ENCODE measurements at places on chromosomes 5 and 9.

DNA sequence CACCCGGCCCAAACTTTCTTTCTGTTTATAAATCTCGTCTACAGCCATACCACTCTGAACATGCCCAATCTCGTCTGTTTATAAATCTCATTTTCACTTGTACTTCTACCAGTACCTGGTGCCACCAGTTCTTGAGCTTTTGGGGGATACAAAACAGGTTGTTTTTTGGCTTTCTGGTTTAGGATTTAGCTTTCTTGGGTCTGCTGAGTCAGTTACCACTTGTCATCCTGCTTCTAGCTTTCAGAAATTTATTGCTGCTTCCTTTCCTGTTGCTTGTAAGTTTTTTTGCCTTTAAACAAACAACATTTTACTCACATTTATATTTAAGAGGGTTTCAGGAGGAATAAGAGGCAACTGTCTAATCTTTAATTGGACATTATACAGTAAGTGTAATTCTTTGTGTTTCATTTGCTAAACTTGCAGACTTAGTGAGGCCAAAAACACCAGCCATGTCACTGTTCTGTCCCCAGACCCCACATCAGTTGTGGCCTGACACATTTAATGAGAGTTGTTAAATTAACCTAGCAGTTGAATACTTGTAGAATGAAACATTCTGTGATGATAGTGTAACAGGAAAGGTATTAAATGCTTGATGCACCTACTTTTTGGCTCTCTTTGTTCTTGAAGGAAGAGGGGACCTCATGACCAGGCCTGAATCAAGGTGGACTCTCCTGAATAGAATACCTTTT lies 11.8 kb downstream of the NDFIP1 start:
- no peak for DNase-seq

GRCh38 chr9:33157960-33158842 lies 8.9 kb downstream of the B4GALT1 start:
- DNase-seq, result no peak

GRCh38 chr5:169970339-169970738 lies 10.0 kb downstream of the INSYN2B start:
- DNase-seq, result no peak

- peak; percentile 46 for DNase-seq
These were observed 43.4 kb upstream of the FANCC start for GRCh38 chr9:95360866-95361265.

- DNase-seq, result no peak
These were observed 413.5 kb downstream of the PLK2 start for GRCh38 chr5:58046371-58046770.

- DNase-seq, result no peak
These were observed 160.1 kb downstream of the HMHB1 start for GRCh38 chr5:143972068-143972467.

GRCh38 chr5:140548791-140549190 lies 1.3 kb downstream of the EIF4EBP3 start:
- no peak for DNase-seq

DNA sequence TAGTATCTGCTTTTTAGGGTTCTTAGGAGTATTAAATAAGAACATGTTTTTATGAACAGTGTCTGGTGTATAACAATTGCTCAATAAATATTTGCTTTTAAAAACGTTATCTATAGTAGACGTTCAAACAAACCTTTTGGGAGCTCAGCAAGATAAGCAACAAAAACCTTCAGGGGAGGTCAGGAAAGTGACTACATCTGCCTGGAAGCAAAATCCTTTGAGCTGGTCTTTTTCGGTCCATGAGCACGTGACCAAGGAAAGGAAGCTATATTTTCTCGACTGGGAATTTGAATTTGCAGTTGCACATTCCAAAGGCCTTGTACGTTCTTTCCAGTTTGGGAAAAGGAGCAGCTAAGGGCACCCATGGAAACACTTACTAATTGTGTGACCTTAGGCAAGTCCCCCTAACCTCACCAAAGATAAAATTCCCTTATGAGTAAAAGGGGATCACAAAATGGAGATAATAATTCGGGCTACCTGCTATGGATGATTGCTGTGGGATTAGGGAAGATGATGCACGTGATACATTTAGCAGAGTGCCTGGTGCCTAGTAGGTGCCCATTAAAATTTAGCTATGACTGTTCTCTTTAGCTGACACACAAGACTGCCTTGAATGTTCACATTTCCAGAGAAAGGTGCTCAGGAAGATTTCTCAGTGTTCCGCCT lies 45.4 kb downstream of the PTTG1 start:
- no peak for DNase-seq

GRCh38 chr9:127539259-127539981 lies 72.7 kb upstream of the STXBP1 start:
- no peak for DNase-seq

DNA sequence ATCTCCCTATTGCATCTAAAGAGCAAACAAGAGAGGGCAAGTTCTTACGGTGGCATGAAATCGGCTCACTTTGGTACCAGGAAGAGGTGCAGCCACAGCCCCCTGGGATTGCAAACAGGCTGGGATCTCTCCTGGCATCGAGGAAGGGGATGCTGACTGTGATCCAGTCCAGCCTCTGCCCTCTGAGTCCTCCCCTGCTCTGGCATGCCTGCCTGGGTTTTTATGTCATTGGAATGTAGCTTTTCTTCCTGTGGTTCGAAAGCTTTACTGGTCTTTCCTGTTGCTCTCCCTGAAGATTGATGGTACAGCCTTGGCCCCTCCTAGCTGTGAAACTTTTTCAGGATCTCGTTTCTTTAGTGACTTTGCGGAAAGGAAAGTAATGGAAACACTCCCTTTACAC lies 6.6 kb downstream of the SLC46A2 start:
- DNase-seq, result no peak

DNA sequence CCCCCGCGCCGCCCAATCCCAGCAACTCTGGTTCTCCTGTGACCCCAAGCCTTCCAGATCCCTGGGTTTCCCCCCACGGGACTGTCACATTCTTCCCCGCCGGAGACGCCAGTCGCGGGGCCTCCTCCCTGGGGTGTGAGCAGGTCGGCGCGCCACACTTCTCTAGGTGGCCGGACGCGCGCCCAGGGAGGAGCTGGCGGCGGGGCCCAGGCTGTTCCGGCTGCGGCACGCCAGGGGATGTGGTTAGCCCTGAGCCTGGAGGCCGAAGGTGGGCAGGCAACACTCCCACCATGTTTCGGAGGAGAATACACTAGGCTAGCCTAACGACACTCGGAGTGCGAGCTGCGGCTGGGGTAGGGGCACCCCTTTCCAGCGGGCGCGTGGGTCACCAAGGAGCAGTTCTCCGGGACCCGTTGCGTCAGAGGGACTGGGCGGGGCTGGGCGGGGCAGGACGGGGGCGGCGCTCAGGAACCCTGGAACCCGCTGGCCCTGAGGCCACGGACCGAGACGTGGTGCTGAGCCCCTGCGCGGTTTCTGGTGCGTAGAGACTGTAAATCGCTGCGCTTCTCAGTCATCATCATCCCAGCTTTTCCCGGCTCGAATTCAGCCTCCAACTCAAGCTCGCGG lies at the start of gene SLC27A6:
SLC27A6 (plus strand) TSS at position 478 of the 627 bp plus-strand sequence. CDS start 650 bp downstream, outside the sequence.
- DNase-seq, result peak; percentile 71

DNA sequence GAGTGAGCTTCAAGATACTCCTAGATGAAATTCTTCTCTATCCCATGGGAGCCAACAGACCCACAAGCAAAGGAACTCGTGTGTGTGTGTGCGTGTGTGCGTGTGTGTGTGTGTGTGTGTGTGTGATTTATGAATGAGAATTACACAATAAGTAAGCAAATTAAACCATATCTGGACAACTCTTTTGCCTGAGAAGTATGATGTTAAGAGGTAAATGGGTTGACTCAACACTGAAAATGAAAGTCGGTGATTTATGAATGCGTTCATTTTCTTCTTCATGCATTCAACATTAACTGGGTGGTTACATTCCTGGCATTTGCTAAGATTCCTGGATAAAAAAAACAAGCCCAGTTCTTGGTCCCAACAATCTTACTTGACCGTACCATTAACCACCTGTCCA lies 171.3 kb upstream of the ZNF462 start:
- no peak for DNase-seq

DNA sequence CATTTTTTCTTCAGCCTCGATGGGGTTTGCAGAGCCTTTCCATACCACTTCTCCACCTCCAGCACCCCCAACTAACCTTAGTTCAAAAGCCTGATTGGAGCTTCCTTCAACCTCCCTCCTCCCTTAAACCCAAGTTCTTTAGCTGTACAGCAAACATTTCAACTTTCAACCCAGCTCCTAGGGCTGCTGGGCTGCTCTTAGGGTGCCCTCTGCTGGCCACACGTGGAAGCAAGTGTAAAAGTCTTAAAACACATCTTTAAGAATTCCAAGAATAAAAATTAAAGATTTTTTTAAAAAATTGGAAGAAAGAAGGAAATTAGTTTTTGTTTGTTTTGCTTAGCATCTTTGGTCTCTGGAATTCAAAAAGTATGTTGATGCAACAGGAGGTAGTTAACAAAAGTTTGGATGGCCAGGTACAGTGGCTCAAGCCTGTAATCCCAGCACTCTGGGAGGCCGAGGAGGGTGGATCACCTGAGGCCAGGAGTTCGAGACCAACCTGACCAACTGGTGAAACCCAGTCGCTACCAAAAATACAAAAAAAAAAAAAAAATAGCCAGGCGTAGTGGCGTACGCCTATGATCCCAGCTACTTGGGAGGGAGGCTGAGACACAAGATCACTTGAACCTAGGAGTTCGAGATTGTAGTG lies 15.5 kb upstream of the HSD17B3 start:
- peak; percentile 40 for DNase-seq

DNA sequence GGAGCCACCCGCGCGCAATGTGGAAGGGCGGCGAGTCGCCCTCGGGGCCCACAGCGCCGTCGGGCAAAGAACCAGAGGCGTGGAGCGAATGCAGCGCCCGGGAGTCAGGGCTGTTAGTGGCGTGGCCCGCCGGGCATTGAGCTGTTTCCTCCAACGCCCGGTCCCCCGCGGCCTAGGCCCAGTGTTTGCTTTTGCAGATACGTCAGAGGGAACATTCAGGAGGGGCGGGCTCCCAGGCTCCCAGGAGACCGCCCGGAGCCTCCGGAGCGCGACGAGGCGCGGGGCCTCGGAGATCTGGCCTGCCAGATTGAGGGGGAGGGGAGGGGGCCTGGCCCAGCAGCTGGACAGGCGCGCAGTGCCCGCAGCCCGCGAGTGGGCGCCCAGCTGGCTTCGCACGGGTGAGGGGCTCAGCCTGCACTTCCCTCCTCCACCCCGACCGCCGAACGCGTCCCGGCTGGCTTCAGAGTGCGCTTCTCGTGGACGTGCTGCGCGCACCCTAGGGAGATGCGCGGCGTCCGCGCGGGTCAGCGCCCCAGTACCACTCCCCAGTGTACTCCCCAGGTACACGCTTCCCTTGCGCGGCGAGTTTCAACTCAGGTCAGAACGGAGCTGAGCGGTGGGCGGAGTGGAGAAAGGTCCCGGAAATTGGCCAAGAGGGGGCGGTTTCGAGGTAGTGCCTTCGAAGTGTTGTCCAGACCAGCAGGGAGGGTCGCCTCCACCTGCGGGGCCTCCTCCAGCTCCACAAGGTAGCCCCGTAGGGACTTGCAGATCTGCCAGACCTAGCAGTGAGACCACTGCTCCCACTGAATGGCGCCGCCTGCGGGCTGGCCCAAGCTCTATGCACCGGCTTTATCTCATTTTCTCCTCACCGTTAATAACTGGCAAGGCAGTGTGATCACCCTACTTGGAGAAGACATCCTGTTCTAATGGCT lies 130.4 kb downstream of the TMEM174 start:
- peak; percentile 20 for DNase-seq

- no peak for DNase-seq
These were observed 21.1 kb downstream of the FAT2 start for GRCh38 chr5:151570058-151570457.

DNA sequence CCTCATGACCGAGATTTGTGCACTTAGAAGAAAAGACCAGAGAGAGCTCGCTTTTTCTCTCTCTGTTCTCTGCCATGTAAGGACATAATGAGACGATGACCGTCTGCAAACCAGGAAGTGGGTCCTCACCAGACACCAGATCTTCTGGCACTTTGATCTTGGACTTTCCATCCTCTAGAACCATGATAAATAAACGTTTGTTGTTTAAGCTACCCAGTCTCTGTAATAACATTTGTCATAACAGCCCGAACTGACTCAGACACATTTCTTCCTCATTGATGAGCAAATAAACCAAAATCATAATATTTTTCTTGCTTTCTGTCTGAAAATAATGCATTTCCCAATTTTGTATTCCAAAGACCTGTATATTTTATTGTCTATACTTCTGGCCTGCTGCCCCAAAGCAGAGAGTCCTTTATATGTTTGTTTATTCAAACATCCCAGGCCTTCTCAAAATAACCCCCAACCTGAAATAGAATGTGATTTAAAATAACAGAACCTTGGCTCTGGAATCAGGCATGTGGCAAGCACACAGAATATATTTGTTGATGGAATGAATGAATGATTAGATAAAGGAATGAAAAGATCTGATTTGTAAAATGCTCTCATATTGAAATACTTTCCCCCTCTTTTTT lies 396.5 kb downstream of the ADGRV1 start:
- no peak for DNase-seq

- no peak for DNase-seq
These were observed 123.9 kb downstream of the RAB3C start for GRCh38 chr5:58706736-58707135.

DNA sequence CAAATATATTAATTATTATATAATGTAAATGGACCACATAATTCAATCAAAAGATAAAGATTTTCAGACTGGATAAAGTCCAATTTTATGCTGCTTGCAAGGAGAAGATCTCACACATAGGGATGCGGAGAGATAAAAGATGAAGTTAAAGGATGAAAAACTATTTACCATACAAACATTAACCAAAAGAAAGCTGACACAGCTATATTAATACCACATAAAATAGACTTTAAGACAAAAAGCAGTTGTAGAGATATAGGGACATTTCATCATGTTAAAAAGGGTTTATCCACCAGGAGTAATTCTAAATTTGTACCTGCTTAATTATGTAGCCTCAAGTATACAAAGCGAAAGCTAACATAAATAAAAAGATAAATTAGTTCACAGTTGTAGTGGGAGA lies 15.2 kb upstream of the NSG2 start:
- DNase-seq, result no peak

DNA sequence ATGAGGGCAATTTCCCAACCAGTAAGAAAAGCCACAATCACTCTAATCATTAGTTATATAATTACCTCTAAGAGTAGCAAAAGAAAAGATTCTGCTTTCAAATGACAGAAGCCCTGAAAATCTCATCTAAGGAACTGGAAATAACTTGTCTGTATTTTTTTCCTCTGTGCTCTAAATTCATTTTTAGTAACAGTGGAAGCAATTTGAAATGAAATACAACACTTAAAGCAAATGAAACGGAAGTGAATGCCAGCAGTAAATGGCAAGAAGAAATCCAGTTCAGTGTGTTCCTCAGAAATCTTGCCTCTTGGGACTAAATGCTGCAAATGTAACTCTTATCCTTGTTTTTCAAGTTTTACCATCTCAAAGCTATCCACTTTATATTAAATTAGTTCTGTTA lies 294.9 kb downstream of the TAF11L14 start:
- DNase-seq, result no peak

DNA sequence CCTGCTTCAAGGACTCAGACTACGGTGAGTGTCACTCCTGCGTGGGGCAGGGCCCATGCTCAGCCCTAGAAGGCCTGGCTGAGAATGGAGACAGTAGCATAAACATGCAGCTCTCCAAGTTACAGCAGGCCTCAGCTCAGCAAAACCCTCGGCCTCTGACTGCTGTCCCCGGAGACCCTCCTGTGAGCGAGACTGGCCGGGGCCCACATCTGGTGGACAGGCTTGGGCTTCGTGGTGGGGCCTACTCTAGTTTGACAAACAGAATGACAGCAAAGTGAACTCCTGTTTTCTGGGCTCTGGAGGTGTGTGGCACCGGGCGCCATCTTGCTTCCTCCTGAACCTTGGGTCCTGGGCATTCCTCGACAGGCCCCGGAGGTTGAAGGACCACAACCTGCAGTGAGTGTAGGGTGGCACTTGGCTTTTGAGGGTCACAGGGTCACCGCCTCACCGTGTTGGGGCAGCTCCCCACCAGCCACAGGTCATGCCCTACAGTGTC lies 97.5 kb downstream of the PHF2 start:
- peak; percentile 13 for DNase-seq

GRCh38 chr9:8718121-8718725 lies 918.6 kb upstream of the DMAC1 start:
- no peak for DNase-seq

Data from BE2C (cell line).